T-helper 17 cell (primary cell): ENCODE measurements at places on chromosomes 5 and 9. TPM values are rescaled to one million over a fixed set of nuclear protein-coding genes. Genes with fewer than 3 reads are reported as not detected.

The HNRNPH1 gene
- 1,923 TPM for total RNA-seq

DNA sequence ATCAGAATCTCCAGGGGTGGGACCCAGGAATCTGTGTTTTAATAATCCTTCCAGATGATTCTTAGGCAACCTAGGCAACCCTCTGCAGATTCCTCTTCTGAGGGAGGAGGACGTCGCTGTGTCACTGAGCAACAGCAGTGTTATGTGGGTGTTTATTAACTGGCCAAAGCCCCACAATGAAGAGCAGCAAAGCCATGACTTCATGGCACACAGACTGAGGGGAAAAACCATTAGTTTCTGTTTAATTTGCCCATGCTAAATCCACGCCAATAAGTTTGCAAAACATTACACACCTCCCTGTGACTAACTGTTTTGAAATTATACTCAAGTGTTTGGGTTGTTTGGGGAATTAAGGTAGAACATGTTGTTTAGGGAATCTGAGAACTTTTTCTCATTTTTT is 83.7 kb upstream of the TMED7 start:
- no peak for DNase-seq
- H3K36me3 ChIP-seq: peaks cover 2% of the 10 kb centered on the region
- no peaks in the 10 kb centered on the region for H3K4me1 ChIP-seq

DNA sequence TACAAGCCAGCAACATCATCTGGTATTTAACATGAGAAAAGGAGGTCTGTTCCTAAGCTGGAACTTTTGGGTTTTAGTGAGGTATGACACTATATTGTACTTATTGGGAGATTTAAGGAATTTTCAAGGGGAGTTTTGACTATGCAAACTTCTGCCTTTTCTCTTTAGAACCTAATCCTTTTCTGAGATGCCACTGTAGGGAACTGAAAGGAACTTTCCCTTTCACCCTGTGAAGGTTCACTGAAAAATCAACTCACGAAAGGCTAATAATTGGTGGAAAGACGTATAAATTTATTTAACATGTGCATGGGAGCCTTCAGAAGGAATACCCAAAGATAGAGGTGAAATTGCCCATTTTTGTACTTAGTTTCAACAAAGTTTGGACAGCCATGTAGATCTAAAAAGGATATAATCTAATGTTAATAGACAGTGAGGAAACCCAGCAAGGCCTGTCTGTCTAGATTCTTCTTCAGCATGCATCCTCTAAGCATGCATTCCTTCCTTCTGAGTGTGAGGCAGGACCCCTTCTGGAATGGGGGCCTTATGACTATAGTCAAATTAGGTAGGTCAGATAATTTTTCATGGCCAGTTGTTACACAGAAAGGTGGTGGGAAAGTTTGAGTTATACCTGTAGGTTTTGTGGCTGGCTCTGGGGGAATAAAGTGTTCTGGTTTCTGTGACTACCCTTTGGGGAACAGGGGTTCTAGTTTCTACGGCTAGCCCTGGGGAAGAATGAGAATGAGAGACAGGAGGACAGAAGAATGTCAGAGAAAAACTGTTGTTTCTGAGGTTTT is 200.3 kb downstream of the C9orf152 start:
- peaks cover 5% of the 10 kb centered on the region for H3K36me3 ChIP-seq
- no peak overlapping the region for H3K27ac ChIP-seq
- DNase-seq: no peak
- H3K27me3 ChIP-seq: no peaks in the 10 kb centered on the region

- H3K4me3 ChIP-seq: peak overlapping the region; percentile 75
- H3K4me1 ChIP-seq: peaks cover 16% of the 10 kb centered on the region
- peaks cover 2% of the 10 kb centered on the region for H3K36me3 ChIP-seq
- DNase-seq: no peak
- peaks cover 32% of the 10 kb centered on the region for H3K27me3 ChIP-seq
These were observed 357.0 kb downstream of the GADD45G start for GRCh38 chr9:89961616-89962341.
